Kidney epithelial cell (primary cell): ENCODE measurements at places on chromosomes 3 and 15.

- DNase-seq: no peak
These were observed 98.7 kb downstream of the PLCH1 start for GRCh38 chr3:155646128-155646527.

GRCh38 chr3:194138732-194139070, 2.8 kb downstream of the HES1 start:
- no peak for DNase-seq

GRCh38 chr3:128875556-128876120, 3.8 kb upstream of the ACAD9 start:
- DNase-seq: no peak

- no peak for DNase-seq
These were observed 14.6 kb downstream of the LSG1 start for GRCh38 chr3:194657439-194657838.

- DNase-seq: no peak
These were observed 11.7 kb downstream of the CHST13 start for GRCh38 chr3:126535636-126536035.
